Omental fat pad (tissue), 4 donors: ENCODE measurements at places on chromosomes 5 and 9. TPM values are rescaled to one million over a fixed set of nuclear protein-coding genes. Genes with fewer than 3 reads are reported as not detected.

The MEF2C gene
- total RNA-seq, result 33.4 TPM

The PALM2AKAP2 gene
- 23.4 TPM for total RNA-seq

The NR2F1 gene
- total RNA-seq, result 15.6 TPM

The CDH12 gene
- not detected for total RNA-seq

The CNTNAP3 gene
- total RNA-seq, result 6.4 TPM

The AGXT2 gene
- not detected for total RNA-seq

The FAM78A gene
- total RNA-seq, result 9.9 TPM

GRCh38 chr5:175805256-175806011 lies 65.9 kb upstream of the CPLX2 start:
- no peak for DNase-seq

DNA sequence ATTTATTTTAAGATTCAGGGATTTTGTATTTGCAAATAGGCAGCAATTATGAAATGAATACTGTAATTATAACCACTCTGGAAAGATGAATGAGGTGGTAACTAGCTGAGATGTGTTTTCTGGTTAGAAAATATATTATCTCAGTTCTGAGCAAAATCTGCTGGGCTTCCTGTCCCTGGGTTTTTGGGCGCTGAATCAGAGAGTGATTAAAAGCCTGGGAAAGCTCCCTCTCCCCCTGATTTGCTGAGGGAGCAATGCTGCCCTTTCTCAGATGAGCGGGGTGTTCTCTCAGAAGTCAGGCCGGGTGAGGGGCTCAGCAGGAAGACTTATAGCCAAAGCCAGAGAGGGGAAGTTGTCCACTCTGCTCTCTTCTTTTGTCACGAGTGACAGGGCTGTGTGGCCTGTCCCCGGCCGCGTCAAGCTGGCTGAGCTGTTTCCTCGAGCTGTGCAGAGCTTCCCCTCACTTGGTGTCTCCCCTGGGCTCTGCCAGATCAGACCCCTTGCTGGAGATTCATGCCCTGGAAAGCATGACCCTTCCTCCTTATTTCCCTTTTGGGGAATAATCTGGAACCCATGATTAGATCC lies 39.8 kb upstream of the PITX1 start:
- no peak for DNase-seq

DNA sequence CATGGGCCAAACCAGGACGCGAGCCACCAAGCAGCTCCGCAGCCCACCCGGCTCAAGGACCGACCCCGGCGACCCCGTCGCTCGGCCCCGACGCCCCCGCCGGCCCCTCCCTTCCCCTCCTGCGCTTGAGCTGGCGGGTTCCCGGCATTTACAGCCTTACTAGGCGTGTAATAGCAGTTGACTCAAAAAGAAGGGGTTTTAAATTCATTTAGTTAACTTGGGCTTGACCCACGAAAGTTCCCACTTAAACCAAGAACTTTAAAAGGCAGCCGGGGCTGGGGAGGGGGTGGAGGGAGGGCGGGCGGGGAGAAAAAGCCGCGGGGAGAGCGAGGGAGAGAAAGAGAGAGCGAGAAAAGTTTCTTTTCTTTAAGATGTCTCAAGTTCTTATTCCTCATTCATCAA lies 636 bp downstream of the PRDM12 start:
- no peak for DNase-seq

- no peak for DNase-seq
Measured at GRCh38 chr5:121701731-121702130, 150.0 kb upstream of the FTMT start.

DNA sequence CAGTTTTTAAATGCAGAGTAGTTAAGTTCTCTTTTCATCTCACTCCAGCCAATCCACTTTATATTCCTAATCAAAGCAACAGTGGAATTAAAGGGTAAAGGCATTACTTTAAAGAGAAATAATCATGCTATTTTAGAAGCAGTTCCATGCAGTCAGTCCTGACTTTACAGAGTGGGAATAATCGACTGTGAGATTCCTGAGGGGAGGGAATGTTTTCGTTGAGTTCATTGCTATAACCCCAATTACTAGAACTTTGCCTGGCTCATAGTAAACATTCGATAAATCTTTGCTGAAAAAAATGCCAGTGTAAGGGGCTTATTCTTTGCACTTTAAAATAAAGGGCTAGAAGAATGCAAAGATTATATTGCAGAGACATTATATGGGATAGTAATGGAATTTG lies 127.2 kb upstream of the ASTN2 start:
- no peak for DNase-seq

GRCh38 chr5:78953092-78953800 lies 31.9 kb downstream of the ARSB start:
- DNase-seq, result no peak

DNA sequence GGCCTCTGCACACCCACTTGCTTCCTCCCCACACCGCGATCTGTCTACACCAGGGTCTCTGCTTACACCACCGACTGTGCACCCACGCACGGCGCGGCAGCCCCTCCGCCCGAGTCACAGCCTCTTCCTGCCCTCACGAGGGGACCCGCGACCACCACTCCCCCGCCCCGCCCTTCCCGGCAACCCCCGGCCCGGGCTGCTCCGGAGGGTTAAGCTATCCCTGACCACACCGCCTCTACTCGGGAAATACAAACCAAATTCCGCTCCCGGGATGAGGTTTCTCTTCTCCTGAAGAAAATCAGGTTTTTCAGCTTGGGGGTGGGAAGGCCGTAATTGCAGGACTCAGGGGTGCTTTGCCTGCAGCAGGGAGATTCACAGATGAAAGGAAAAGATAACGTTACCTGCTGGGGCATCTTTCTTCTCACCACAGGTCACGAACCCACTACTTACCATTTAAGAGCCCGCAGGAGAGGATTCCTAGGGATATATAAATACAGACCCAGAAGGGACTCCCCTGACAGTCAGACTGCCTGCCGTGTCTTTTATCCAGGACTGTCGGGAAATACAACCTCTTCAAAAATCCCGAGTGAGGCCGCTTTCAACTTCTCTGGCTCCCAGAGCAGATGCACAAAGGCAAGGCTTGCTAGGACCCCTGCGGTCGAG lies 63.5 kb downstream of the ROR2 start:
- no peak for DNase-seq

DNA sequence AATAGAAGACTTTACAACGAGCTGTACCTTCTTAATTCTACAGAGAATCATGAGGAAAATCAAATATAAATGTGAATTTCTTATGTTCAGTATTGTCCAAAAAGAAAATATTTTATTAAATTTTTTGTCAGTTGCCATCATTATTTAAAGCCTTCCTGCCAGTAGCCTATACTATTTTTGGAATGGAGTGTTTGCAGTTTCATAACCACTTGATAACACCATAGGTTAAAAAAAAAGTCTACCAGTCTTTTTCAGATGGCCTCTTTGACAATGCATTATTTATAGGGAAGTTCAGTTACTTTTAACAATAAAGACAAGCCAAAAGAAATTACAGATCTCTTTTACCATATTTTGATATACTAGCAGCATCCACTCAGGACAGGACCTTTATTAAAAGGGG lies 80.3 kb upstream of the CCDC152 start:
- DNase-seq, result no peak

- DNase-seq, result no peak
Measured at GRCh38 chr5:176568657-176569056, 19.5 kb downstream of the CDHR2 start.

GRCh38 chr9:100066539-100066938 lies 32.3 kb downstream of the ERP44 start:
- no peak for DNase-seq

DNA sequence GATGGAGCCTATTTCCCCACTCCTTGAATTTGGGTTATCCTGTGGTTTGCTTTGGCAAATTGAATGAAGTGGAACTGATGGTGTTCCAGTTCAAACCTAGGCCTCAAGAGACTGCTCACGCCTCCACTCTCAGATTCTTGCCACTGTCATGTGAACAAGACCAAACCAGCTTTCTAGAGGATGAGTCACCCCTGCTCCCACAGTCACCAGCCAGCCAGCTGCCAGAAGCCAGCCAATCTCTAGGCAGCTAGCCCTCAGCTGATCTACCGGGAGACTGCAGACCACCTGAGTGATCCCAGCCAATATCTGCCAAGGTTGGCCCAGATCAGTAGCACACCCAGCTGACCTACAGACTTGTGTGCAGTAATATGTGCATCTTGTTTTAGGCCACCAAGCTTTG lies 300.6 kb downstream of the TMEM38B start:
- DNase-seq, result no peak

GRCh38 chr5:154729613-154730012 lies 25.6 kb upstream of the LARP1 start:
- DNase-seq, result no peak

DNA sequence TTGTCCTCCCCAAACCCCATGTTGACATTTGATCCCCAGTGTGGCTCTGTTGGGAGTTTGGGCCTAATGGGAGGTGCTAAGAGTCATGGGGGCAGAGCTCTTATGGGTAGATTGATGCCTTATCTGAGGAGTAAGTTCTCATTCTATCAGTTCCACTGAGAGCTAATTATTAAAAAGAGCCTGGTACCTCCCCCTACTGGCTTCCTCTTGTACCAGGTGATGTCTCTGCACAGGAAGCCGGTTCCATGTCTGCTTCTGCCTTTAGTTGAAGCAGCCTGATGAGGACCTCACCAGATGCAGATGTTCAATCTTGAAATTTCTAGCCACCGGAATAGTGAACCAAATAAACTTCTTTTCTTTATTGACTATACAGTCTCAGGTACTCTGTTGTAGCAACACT lies 10.8 kb downstream of the GABRB2 start:
- DNase-seq, result no peak

DNA sequence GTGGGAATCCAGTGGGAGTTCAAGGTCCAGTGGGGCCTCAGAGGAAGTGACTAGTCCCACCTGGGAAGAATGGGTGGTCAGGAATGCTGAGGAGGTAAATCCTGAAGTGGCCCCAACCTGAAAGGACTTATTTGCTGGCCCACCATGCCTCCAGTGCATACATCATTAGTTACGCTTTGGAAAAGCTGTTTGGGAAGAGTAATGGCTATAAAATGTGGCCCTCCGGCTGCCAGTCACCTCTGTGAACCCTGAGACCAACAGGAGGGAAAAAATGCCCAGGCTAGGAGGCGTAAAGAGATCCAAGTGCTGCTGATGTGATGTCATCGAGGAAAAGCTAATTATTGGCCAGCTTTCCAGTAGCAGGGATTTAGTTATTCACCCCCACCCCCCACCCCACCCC lies 2.7 kb upstream of the SLC26A2 start:
- DNase-seq, result no peak

- DNase-seq, result no peak
Measured at GRCh38 chr9:4591123-4591500, 71.0 kb upstream of the PLPP6 start.

DNA sequence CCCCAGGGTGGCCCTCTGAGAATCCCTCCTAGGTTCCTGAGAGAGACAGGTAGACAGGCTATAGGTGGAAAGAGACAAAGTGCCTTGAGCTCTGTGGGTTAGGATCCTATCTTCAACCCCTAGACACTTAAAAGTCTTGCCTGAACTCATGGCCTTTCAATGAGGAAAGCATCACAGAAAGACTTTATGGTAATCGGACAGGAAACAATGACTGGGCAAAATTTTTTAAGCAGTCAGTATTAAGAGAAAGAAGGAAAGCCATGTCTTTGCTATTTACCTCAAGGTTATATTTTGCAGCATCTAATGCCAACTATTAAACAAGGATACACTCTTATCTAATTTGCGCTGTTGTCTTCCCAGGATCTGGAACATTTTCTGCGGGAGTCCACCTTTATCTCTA lies 93.2 kb downstream of the PCSK1 start:
- no peak for DNase-seq
